NCI-H1105 (cell line): ENCODE measurements at places on chromosomes 1 and 21.

GRCh38 chr1:228794173-228794572 lies 58.9 kb downstream of the RHOU start:
- no peak for DNase-seq

DNA sequence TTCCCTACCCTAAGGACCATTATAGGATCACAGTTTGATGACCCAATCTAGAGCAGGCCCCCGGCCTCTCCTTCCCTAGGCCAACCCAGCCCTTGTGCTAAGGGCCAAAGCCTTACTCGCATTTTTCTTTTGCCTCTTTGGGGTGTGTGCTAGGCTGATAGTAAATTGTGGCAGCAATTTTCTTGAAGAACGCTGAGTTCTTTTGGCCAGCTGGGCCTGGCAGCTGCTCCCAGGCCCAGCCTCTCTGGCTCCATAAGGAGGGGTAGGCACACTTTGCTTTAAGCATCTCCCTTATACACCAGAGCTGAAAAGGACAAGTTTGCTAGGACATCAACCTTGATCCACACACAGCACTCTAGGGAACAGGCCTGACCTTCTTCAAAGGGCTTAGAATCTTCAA lies 4.2 kb downstream of the OLFML2B start:
- DNase-seq: no peak

- DNase-seq: no peak
Observed at GRCh38 chr1:43541721-43542401, 11.2 kb downstream of the PTPRF start.

- no peak for DNase-seq
Observed at GRCh38 chr21:18269856-18270255, 25.2 kb downstream of the CHODL start.

DNA sequence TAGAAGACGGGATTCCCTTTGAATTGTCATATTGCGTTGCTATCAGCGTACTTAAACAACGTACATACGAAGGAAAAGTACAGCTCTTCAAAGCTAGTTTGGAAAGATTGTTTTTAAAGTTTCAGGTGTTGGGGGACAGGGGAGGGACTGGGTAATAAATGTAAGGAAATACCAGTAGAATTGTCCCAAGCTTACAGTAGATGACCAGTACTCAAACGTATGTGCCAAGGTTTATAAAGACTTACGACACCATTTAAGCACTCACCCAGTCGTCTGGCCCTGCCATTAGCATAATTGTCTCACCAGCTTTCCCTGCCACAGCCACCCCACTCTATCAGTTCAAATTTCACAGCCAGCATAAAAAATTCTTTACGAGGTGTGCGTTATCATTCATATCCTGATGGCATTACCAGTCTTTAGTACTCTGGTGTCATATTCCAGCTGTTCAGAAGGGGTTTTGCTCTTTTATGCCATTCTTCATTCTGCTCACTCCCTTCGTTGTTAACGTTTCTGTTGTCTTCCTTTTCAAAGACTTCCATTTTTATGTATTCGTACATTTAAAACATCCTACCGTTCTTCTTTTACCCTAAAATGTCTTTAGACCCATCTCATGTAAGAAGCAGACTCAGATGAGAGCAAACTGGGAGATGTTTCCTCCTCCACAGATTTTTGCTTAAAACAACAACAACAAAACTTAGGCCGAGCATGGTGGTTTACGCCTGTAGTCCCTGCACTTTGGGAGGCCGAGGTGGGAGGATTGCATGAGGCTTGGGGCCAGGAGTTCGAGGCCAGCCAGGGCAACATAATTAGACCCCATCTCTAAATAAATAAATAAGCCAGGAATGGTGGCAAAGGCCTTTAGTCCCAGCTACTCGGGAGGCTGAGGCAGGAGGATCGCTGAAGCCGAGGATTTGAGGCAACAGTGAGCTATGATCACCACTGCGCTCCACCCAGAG lies 1.0 kb upstream of the HP1BP3 start:
- peak; percentile 28 for DNase-seq

DNA sequence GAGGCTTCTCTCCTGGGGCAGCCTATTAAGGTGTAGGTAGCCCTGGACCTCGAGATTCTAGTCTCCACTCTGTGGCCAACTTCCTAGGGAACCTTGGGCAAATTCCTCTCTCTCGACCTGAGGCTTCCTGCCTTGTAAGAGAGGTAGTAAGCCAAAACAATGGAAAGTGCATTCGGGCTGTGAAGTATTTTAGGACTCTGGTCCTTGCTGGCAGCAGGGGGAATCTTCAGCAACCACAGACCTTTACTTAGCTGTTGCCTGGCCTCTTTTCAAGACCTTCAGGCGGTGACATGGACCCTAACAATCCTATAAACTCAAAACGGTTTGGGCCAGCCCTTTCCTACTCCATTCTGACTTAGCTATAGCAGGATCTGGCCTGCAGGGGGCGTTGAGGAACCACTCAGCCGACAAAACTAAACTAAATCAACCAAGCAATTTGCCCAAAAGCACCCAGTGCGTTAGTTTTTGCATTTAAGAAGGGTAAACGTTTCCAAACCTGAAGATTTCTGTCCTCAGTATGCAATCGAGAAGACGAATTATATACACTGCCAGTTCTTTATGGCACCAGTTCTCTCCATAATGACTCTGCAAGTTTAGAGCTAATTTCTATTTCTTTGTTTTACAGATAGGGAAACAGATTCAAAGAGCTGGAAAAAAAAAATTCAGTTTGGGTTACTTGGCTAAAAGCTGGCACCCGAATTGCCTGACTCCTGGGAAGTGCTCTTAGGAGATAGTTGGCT lies 10.9 kb upstream of the SESN2 start:
- DNase-seq: peak; percentile 46

GRCh38 chr1:190373705-190374336 lies 103.8 kb downstream of the BRINP3 start:
- no peak for DNase-seq

DNA sequence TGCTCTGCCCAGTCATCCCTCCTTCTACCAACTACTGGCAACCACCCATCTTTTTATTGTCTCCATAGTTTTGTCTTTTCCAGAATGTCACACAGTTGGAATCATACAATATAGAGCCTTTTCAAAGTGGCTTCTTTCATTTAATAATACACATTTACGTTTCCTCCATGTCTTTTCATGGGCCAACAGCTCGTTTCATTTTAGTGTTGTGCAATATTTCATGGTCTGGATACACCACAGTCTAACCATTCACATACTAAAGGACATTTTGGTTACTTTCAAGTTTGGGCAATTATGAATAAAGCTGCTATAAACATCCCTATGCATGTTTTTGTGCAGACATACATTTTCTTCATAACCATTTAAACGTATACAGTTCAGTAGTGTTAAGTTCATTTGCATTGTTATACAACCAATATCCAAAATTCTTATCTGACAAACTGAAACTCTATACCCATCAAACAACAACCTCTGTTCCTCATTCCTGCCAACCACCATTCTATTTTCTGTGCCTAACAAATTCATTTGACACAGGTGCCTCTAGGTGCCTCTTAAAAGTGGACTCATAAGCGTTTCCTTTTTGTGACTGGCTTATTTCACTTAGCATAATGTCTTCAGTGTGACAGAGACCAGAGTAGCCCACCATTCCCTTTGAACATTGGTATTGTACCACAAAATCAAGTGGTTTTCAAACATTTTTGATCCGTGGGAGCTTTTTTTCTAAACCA lies 138.1 kb downstream of the NR5A2 start:
- DNase-seq: no peak

DNA sequence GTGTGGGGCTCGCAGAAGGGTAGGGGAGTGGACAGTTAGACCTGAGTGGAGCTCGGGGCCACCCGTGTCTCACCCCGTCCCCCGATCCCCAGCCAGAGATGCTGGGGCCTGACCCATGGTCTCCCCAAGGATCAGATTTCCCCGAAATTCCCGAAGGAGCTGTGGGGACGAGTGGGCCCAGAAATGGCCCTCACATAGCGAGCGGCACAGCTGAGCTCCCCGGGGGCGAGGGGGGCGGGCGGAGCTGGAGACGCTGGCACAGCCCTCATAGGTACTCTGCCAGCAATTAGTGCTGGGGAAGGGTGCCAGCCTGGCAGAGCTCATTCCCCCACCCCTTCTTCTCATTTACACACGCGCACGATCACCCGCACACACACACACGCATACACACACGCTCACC lies 9.2 kb downstream of the CASZ1 start:
- DNase-seq: peak; percentile 67

DNA sequence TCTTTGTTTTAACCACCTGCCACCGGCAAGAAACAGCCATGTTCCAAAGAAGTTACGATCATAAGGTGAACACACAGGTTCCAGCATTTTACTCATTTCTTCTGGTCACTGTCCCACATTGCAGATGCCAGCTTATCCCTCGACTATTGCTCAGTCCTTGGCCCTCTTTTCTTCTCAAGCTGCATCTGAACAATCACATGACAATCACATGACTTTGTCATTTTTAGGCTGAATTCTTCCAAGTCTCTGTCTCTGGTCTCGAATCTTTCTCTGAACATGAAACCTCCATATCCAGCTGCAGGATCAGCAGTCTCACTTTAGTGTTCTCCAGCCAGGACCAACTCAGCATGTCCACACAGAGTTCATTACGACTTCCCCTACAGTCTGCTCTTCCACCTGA lies 53.8 kb downstream of the UTP25 start:
- no peak for DNase-seq

DNA sequence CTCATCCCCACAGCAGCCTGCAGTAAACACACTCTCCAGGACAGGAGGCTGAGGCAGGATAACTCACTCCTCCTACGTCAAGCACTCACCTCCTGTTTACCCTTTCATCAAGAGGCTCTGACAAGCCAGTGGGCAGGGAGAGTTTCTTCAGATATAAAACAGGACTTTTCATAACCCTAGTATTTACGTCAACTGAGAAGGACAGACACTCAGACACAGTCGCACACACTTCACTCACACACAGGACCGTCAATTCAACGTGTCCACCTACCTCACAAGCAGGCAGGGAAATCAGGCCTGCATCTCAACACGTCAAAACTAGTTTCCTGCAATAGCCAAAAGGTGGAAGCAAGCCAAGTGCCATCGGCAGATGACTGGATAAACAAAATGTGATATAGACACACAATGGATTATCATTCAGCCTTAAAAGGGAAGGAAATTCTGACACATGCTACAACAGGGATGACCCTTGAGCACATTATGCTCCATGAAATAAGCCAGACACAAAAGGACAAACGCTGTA lies 48.6 kb downstream of the ITPKB start:
- no peak for DNase-seq

DNA sequence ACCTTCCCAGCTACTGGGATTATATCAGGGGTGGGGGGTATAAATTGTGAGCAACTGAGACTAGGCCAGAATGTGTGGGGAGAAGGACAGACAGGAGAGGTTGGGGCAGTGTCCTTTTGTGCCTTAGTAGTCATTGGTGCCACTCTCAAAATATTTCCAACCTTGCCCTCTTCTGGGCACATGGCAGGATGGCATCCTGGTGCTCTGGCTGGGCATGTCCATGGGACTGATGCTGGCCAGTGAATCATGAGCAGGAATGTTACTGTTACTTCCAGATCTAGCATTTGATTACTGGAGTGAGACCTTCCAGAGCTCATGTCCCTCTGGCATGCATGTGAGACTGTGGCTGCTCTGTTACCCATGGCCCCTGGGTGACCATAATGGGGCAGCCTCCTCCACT lies 151.2 kb downstream of the MATN1 start:
- DNase-seq: no peak

- DNase-seq: no peak
Observed at GRCh38 chr21:35819134-35819533, 241.2 kb downstream of the SETD4 start.

DNA sequence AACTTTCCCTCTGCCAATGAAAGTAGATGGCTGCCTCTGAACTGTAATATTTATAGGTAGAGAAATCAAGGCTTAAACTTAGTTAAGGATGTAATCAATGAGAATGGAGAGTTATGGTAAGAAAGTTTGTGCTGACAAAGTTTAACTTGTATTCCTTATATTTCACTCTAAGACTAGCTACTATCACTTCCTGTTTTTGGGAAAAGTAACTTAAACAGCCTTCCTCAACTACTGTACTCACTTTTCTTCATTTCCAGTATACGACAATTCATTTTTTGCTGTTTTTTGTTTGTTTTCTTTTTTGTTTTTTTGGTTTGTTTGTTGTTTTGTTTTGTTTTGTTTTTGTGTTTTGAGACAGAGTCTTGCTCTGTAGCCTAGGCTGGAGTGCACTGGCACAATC lies 3.7 kb downstream of the RGS18 start:
- DNase-seq: no peak
